ENCODE measurements at places on chromosomes 12 and 14.

DNA sequence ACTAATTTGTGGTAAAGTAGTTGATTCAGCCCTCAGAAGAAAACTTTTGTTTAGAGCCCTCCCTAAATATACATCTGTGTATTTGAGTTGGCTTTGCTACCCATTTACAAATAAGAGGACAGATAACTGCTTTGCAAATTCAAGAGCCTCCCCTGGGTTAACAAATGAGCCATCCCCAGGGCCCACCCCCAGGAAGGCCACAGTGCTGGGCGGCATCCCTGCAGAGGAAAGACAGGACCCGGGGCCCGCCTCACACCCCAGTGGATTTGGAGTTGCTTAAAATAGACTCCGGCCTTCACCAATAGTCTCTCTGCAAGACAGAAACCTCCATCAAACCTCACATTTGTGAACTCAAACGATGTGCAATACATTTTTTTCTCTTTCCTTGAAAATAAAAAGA, 2.7 kb downstream of the FZD10 start:
- DNase-seq = no peak

DNA sequence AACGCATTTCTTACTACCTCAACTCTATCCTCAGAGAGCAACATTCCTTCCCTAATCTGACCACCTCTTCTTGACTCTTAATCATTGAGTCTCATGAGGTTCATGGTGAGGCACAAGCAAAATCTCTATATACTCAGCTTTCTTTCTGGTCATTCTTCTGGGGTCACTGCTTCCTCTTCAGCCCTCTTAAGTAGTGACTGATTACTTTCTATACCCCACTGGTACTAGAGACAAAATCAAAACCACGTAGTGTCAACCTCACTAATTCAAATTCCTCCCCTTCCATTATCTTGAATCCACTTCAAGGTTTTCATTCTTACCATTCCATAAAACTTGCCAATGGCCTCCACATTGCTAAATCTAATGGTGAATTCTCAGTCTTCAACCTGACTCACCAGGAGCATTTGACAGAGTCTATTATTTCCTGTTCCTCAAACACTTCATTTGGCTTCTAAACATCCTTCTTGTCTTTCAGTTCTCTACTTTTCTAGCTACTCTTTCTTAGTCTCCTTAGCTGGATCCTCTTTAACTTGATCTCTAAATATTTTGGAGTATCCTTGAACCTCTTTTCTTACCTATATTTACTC, 6.8 kb downstream of the WDHD1 start:
- no peak for DNase-seq

DNA sequence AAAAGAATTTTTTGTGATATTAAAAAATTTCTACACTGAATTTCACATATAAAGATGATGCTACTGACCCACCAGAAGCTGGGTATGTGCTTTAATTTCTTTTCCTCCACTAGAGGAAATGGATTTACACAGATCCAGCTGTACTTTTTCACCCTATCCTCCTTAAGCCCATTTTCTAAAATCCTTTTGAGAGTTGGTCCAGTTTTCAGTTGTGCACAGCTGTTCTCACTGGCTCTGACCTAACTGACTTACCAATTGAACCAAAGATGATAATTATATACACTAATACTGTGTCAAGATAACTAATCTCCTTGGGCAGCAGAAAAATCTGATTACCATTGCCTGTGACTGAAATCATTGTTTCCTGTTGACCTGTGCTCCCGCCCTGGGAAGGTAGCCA, 108.5 kb downstream of the ZFC3H1 start:
- no peak for DNase-seq

DNA sequence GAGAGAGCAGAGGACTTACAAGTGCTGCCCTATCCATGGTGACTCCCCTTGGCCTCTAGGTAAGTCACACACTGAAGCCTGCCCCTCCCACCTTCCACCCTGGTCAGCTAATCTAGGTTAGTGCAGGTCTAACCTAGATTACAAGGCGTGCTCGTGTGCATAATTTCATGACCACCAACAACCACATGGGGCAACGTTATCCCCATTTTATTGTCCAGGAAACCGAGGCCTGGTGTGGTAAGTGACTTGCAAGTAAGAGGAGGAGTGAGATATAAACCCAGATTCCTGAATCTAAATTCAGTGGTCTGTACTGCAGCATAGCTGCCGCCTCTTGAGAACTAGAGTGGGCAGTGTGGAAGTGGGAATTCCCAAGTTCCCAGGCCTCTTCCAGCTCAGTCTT, 171.1 kb downstream of the DAD1 start:
- no peak for DNase-seq
